Activated T-cell treated with anti-CD3 and anti-CD28 coated beads, Interleukin-2, amount 50 U/mL, for 72 hours (primary cell): ENCODE measurements at places on chromosomes 11 and 22. TPM values are rescaled to one million over a fixed set of nuclear protein-coding genes. Genes with fewer than 3 reads are reported as not detected.

DNA sequence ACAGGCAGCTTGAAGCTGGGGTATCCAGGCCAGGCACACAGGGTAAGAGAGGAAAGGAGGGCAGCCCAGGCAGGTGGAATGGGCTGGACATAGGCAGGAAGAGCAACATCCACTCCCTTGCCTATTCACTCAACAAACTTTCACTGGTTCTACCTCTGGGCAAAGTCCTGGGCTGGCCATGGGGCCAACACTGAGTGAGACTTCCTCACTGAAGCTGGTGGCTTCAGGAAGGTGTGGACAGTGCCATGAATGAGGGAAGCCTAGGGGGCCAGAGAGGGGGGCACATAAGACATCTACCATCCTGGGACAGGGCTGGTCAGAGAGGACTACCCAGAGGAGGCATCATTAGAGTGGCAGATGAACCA lies 44.9 kb upstream of the TCF20 start:
- no peaks in the 10 kb centered on the region for H3K27me3 ChIP-seq
- DNase-seq = no peak
- H3K36me3 ChIP-seq = no peaks in the 10 kb centered on the region
- peaks cover 32% of the 10 kb centered on the region for H3K4me1 ChIP-seq
- H3K4me3 ChIP-seq = no peak overlapping the region
- H3K27ac ChIP-seq = no peak overlapping the region

DNA sequence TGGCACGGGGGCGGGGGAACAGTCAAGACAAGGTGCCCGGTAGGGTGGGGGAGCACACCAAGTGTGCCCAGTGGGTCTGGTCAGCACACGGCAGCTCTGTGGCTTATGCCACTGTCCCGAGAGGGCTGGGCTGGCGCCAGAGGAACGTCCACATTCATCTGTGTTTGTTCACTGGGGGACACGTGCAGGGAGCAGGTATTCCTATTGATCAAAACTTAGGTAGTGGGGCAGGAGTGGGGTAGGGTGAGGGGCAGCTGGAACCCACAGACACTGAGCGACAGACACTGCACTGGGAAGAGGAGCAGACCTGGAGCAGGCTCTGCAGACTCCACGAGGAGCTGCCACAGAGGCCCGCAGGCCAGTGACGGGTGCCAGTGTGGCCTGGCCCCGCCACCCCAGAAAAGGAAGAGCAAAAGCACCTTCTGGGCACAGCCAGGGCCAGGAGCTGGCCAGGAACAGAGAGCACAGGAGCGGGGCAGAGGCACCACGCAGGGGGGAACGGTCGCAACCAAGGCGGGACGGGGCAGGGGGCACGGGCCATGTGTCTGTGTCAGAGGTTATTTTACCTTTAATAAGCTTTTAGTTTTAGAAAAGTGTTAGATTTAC lies 2.1 kb upstream of the MOB2 start:
- no peaks in the 10 kb centered on the region for H3K27me3 ChIP-seq
- no peak for DNase-seq
- H3K27ac ChIP-seq = no peak overlapping the region
- no peaks in the 10 kb centered on the region for H3K36me3 ChIP-seq
- H3K4me3 ChIP-seq = no peak overlapping the region

DNA sequence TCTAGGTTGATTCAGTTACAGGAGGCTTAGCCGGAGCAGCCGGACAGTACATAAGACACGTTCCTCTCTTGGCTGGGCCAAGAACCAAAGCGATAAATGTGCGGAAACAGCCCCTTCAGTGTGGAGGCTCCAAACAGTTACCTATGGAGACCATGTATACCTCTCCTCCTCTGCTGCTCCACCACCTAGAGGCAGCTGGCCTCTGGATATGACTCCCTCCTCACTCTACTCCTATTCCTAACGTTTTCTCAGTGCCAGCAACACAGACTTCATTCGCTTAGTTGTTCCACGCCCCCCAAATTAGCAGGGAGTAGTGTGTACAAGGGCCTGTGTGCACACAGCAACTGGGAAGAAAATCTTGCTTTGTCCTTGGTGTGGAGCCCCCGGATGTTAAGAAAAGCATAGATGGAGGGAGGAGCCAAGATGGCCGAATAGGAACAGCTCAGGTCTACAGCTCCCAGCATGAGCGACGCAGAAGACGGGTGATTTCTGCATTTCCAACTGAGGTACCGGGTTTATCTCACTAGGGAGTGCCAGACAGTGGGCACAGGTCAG lies 362.3 kb upstream of the KIRREL3 start:
- no peaks in the 10 kb centered on the region for H3K27me3 ChIP-seq
- no peak overlapping the region for H3K4me3 ChIP-seq
- no peaks in the 10 kb centered on the region for H3K36me3 ChIP-seq
- H3K4me1 ChIP-seq = no peaks in the 10 kb centered on the region
- H3K27ac ChIP-seq = no peak overlapping the region

- H3K36me3 ChIP-seq = peaks cover under 1% of the 10 kb centered on the region
- no peak overlapping the region for H3K27ac ChIP-seq
- no peaks in the 10 kb centered on the region for H3K27me3 ChIP-seq
- no peak for DNase-seq
- peaks cover 2% of the 10 kb centered on the region for H3K4me1 ChIP-seq
Measured at GRCh38 chr22:40753114-40753513, 66.0 kb downstream of the SLC25A17 start.

- no peaks in the 10 kb centered on the region for H3K27me3 ChIP-seq
- peaks cover 5% of the 10 kb centered on the region for H3K36me3 ChIP-seq
- no peak overlapping the region for H3K4me3 ChIP-seq
- H3K27ac ChIP-seq = peak overlapping the region; percentile 0
- H3K4me1 ChIP-seq = peaks cover 29% of the 10 kb centered on the region
Measured at GRCh38 chr22:43100225-43100624, 10.3 kb upstream of the BIK start.

DNA sequence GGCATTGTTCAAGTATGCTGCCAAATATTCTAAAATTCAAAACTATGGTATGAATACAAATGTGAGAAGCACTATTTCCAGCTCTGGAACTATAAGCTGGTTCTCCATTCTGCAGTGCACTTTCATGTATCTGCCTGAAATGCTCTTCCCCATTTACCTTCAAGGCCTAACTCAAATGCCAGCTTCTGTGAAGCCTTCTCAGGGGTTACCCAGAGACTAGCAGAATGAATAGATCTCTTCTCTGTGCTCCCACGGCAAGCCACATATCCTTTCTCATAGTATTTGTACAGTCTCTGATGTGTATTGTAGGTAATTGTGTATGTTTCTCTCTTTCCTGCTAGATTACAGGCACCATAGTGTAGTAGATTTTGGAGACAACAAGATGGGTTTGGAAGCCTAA lies 4.1 kb downstream of the HOATZ start:
- H3K4me3 ChIP-seq = no peak overlapping the region
- H3K36me3 ChIP-seq = no peaks in the 10 kb centered on the region
- H3K27me3 ChIP-seq = peaks cover 14% of the 10 kb centered on the region
- H3K27ac ChIP-seq = no peak overlapping the region
- peaks cover 44% of the 10 kb centered on the region for H3K4me1 ChIP-seq
- DNase-seq = no peak

C11orf87 gene
- not detected for total RNA-seq

MACROD1 gene
- 17.4 TPM for total RNA-seq

C2CD2L gene
- total RNA-seq = 21.1 TPM

PVALB gene
- not detected for total RNA-seq
